ENCODE measurements at places on chromosomes 12 and 14.

DNA sequence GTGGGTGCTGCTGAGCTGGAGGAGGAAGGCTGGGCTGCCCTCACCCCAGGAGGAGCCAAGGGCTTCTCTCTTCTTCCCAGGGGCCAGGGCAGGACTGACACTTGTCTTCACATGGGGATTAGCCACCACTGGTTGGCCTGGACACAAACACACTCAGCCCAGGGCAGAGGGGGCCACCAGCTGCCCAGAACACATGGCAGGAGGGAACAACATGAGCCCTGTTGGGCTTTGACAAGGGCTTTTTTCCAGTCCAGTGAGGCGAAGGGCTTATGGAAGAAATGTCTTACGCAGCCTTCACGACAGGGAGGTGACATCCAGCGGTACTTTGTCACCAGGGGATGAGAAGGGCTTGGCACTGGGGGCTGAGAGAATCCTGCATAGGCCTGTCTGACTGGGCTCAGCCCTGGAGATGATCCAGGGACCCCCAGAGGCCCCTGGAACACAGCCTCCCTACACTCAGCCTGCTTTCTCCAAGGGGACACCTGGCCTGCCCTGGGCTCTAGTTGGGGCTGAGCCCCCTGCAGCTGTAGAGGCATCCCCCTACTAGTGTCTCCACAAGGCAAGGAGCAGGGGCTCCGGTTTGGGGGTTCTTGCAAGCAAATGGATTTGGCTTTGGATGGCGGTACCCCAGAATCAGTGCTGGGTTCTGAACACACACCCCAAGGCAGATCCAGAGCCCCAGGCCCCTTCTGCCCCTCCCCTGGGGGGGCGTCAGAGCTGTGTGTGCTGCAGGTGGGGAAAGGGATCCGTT is 18.9 kb downstream of the ARL6IP4 start:
- no peak for DNase-seq

- DNase-seq: peak; percentile 38
These were observed 12.7 kb upstream of the GPATCH2L start for GRCh38 chr14:76138758-76139723.

DNA sequence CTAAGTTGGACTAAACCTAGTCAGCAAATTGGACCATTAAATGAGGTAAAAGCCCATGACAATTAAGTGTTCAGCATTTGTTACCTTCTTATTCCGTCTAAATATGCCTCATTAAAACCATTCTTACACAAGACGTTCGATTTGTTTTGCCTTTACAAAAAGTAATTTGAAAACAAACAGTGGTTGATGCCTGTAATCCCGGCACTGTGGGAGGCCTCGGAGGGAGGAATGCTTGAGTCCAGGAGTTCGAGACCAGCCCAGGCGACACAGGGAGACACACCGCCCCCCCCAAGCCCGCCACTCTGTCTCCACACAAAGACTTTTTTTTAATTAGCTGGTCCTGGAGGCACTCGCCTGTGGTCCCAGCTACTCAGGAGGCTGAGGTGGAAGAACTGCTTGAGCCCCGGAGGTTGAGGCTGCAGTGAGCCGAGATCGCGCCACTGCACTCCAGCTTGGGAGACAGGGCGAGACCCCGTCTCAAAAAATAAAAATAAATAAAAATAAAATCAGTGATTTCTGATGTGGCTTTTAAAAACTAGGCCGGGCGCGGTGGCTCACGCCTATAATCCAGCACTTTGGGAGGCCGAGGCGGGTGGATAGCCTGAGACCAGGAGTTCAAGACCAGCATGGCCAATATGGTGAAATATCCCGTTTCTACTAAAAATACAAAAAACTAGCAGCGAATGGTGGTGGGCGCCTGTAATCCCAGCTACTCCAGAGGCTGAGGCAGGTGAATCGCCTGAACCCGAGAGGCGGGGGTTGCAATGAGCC is 856 bp upstream of the EIF4B start:
- DNase-seq: peak; percentile 29

- peak; percentile 28 for DNase-seq
These were observed 44.1 kb upstream of the TBX5 start for GRCh38 chr12:114450019-114450418.

GRCh38 chr12:52759695-52760094 is 17.4 kb downstream of the KRT76 start:
- DNase-seq: no peak

- no peak for DNase-seq
These were observed 7.1 kb downstream of the BCL11B start for GRCh38 chr14:99264691-99265450.

DNA sequence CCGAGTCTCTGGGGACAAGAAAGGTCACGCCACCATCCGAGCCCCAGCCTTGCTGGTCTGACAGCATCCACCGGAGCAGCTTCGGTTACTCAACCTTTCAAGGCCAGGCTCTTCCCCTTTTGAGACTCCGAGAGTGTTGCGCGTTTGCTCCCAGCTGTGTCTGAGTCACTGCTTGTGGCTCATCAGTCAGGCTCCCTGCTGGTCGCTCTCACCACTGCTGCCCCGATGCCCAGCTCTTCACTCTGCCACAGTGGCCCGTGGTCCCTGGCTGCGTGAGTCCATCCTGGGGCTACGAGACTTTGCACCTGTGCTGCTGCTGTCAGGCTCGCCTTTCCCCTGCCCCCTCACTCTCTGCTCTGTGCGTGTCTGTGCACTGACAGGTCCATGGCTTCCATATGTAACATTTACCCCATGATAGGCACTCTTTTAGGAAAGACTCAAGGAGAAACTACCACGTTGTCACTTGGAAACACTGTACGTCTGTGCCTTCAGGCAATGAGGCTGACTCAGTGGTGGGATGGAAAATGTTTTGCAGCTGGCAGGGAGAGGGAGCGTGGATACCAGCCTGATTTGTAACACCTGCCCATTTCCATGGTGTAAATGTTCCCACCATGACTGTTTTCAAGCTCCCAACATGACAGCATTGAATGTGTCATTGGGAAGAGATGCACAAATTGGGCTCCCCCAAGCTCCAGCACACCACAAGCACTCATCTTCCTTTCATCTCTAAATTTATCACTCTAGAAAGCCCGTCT is 350.7 kb downstream of the TMEM132D start:
- no peak for DNase-seq
